ENCODE measurements at places on chromosomes 6 and 20.
A peak's percentile ranks its signal among the peaks of the same experiment; 100 is the strongest.

DNA sequence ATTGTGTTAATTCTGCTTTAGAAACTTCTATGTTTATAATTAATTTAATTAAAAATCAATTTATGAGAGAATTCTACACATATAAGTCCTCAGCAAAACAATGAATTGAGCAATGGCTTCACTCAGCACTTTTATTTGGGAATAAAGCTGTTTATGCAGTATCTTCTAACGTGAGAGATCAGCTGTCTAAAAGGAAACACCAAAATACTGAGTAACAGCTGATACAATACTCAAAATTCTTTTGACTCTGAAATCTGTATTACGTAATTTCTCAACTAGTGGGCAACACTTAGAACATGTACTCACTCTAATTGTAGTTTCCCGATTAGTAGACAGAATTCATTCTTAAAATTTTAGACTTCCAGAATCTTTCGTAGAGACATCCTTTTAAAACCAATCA lies 49.8 kb downstream of the MAP3K7 start:
- DNase-seq = peak; percentile 13

DNA sequence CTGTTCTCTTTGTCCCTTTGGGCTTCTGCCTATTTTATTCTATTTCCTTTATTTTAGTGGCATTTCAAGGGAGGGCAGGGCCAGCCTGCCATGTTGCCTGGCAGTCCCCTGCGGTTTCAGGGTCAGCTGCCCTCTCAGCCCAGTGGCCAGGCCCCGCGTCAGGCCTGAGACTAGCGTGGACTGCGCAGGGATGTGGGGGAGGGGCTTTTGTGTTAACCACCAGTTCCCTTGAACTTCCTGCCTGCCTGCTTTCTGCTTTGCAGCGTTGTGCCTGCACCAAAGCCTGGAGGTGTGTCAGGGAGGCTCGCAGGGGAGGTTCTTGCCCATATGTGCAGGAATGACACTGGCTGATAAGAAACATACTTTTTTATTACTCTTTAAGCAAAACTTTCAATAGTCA lies 157.6 kb downstream of the SLC35B3 start:
- DNase-seq = no peak

DNA sequence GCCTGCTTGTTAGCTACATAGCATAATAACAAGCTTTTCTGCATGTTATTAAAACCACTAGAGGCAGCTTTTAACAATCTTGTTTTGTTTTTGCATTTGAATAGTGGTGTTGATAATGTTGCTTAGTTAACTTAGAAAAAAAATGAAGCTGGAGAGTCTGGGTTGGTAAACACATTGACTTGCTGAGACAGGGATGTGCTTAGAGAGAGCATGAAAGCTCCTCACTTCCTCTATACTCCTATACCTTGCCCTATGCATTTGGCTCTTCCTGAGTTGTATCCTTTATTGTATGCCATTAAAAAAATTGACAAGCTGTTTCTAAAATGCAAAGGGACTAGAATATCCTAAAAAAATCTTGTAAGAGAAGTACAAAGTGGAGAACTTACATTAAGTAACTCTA lies 13.6 kb downstream of the FAM83B start:
- no peak for DNase-seq

DNA sequence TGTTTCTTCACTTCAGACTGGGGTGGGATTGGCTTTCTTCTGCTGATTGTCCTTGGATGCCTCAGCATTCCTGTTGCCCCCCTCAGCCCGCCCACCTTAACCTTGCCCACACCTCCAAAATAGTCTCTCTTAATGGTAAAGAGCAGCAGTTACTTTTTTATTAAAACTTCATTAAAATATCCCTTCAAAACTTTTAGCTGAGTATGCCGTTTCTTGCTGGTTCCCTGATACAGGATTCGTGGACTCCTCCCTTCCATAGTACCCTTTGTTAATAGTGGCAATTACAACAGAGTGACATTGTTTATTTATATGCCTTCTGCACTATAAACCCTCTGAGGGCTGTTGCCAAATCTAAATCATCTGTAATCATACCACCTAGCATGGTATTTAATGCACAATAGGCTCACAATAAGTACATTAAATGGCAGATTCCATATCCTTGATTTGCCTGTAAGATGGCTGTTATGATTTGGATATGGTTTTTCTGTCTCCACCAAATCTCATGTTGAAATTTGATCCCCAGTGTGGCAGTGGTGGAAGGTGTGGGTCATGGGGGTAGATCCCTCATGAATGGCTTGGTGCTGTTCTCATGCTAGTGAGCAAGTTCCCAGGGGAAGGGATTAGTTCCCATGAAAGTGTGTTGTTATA lies 3.5 kb upstream of the MOCS1 start:
- no peak for DNase-seq

DNA sequence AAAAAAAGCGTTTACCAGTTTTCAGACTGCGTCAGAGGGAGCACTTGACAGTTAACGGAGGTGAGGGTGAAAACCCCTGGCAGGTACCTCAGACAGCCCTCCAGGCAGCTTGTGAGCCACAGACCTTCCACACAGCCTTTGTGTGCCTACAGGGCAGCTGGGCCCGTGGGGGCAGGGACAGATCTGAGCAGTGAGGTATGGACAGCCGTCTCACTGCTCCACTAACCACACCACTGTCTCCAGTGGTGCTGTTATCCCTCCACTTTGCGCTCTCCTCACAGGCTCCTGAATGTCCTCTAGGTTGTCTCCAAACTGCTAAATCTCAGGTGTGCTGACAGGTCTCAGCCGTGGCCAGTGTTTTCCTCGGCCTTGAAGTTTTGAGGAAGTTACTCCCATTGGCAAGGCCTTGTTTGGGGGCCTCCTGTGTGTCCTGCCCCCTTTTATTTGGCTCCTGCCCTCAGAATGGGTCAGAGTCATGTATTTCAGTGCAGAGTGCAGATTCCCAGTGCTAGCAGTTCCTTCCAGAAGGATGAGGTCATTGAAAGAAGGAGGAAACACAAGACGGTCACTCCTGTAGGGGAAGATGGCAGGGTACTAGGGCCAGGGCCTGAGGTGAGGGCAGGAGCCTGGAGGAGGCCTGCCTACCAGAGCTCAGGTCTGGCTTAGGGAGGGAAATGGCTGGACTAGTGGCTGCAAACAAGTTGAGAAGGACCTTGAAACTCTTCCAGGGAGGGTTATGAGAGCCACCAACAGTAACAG lies 11.8 kb downstream of the GFRA4 start:
- no peak for DNase-seq

DNA sequence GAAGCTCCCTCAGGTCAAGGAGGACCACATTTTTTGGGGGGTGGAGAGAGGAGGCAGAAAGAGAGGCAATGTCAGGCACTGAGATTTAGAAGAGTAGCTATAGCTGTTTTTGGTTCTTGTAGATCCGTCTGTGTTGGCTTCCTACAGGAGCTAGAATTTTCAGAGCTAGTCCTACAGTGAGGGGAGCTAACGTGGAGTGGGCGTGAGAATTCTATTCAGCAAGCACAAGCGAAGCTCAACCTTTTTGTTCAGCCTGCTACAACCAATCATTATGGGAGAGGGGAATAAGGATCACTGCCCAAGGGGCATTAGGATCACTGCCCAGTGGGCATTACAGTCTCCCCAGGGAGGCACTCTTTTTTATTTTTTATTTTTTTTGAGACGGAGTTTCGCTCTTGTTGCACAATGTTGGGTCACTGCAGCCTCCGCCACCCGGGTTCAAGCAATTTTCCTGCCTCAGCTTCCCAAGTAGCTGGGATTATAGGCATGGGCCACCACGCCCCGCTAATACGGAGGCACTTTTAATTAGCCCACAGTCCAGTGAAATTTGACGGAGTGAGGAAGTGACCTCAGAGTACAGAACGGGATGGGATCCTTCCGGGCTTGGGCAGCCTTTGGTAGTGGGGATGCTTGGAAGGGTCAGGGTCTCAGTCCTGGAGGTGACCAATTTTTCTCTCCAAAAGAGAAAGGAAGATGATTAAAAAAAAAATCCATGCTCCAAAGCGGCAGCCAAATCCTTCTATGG lies 1.1 kb upstream of the PANK2 start:
- DNase-seq = no peak

DNA sequence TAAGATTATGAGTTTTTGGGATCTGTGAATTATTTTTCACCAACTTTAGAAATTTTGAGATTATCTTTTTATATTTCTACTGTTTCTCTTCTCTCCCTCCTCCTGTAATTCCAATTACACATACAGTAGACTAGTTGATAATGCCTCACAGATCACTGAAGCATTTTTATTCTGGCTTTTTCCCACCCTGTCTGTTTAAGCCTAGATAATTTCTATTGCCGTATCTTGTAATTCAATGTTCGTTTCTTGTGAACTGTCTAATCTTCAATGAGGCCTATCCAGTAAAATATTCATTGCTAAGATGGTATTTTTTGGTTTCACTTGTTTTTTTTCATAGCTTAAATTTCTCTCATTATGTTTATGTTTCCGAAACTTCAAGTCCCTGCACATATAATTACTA lies 12.0 kb downstream of the MDN1 start:
- DNase-seq = no peak

DNA sequence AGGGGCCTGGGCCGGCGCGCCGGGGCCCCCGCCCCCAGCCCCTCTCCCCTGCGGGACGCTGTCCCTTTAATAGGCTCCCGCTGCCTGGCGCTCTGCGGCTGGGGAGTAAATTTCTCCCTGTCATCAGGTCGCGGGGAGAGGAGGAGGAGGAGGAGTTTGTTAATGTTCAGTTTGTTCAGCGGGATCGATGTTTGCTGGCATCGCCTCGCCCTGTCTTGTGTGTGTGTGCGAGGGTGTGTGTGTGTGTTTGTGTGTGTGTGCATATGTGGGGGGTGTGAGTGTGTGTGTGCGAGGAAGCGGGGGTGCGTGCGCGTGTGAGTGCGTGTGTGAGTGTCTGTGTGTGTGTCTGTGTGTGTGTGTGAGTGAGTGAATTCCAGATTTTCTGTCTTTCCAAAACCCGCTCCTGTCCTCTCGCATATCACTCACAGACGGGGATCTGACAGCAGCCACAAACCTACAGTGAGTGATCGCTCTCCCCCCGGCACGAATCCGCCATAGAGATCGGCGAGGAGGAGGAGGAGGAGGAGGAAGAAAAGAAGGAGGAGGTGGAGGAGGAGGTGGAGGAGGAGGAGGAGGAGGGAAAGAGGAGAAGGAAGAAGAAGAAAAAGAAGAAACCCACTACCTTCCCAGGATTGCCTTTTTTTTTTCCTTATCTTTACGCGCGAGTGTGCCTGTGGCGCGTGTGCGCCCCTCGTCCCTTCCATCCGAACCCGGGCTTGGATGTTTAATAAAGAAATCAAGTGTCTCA lies at the start of gene TSHZ2:
TSHZ2 (plus strand) TSS at position 169 of the 748 bp plus-strand sequence. CDS start 936 bp downstream, outside the sequence.
- DNase-seq = peak; percentile 93

- DNase-seq = no peak
These were observed 8.1 kb upstream of the GTF3C6 start for GRCh38 chr6:110950440-110950839.

DNA sequence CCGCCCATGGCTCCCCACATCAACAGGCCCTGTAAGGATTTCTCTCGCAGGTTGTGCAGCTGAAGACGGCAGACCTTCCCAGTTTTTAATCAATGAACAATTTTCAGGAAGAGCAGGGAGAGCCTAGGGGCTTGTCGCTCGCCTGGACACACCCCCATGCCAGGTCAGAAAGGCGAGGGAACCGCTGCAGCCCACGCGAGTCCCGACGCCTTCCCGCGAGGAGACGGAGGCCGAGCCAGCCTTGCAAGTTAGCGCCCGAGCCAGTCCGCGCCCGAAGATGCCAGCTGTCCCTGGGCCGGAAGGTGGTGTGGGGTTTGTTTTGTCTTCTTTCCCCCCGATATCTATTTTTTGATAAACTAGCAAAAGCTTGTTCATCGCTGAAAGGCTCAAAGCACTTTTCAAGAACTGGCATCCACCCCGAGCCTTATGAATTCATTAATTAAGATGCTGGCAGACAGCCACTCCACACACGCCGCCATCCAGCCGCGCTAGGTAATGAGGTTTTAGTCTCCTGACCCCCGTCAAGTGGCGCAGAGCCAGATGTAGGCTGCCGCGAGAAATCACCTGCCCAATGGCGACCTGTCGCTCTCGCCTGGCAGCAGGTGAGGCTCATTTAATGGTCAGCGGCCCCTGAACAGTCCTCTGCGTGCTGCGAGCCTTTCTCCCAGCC lies 6.6 kb downstream of the CCDC167 start:
- DNase-seq = no peak

GRCh38 chr6:109296971-109297372 lies 85.3 kb downstream of the CD164 start:
- DNase-seq = peak; percentile 65

GRCh38 chr20:45626540-45626939 lies 3.0 kb upstream of the WFDC10A start:
- no peak for DNase-seq

GRCh38 chr20:20184149-20184548 lies 131.8 kb downstream of the CFAP61 start:
- no peak for DNase-seq

GRCh38 chr20:62482146-62482809 lies 6.5 kb upstream of the GATA5 start:
- DNase-seq = no peak

DNA sequence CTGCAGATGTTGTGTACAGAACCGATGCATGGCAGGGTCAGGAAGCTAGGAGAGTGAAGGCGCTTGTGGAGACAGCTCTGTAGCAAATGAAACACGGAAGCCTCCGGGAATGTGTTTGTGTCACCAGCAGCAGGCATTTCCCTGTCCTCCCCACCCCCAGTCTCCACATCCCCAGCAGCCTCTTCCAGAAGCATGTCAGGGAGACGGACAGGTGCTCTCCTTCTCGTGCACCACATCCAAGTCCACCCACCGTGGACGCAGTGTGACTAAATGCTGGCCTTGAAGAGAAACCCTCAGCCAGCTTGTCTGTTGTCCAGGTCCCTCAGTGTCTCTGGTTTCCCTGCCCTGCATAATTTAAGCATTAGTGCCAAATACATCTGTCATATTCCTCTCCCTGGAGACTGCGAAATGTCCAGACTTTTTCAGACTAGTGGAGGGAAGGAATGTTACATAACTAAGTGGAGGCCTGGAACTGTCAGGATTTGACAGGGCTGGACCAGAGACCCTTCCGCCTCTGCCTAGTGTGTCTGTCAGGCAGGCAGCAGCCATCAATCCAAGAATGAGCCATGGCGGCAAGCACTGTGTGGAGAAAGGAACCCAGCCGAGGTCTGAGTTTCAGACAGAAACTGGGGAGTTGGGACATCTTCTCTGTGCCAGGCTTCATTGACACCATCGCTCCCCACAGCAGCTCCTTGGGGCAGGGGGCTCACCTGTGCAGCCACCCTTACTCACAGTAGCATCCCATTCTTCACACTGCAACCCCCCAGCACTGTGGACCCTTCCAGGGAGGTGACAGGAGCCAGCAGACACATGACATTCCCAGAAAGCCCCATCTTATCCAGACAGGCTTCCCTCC lies 26.6 kb upstream of the PI16 start:
- DNase-seq = peak; percentile 78

DNA sequence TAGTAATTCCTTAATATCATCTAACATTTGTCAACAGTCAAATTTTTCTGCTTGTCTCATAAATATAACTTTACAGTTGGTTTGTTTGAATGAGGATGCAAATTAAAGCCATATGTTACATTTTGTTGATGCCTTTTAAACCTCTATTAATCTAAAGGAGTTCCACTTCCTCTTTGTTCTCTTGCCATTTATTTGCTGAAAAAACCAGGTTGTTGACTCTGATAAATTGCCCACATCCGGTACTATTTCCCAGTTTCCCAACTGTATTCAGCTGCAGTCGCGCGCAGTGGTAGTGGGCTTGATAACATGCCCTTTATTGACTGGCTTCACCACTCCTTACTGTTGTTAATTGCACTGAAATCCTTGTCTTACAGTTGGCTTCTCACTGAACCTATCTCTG lies 32.8 kb upstream of the SIRPB2 start:
- no peak for DNase-seq

GRCh38 chr6:18978337-18979128 lies 591.4 kb downstream of the RNF144B start:
- DNase-seq = peak; percentile 73

GRCh38 chr6:136757150-136757549 lies 35.1 kb downstream of the MAP3K5 start:
- DNase-seq = peak; percentile 43

Data from muscle of back (tissue), 13 donors.